ENCODE measurements at places on chromosomes 1 and 21.

DNA sequence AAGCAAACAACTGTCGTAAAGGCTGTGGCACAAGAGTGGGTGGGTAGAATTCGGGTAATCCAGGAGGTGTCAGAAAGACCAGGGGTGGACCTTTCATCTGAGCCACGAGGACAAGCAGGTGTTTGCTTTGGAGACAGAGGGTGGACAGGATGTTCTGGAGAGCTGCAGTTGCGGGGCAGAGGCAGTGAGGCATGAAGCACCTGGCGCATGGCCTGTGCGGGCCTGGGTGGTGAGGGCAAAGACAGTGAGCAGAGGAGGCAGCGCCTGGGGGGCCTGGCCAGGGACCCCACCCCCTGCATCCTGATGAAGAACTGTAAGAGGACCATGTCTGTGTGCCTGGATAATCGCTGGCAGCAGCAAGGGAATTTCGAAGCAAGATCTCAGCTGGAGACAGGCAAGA, 24.9 kb downstream of the KIF26B start:
- no peak for DNase-seq

DNA sequence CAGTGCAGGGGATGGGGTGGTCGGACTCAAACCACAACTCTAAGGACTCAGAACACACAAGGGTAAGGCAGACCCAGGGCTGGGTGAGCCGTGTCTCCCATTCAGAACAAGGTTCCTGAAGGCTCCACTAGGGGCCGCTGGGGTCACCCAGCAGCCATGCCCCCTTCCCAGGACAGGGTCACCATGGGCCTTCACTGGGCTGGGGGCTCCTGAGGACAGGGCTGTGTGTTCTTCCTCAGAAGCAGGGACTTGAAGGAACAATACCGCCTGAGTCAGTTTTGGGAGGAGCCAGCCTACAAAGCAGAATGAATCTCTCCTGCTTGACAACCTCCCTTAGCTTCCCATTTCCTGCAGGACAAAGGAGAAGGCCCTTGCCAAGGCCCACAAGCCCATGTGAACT, 15.4 kb downstream of the RIMS3 start:
- DNase-seq = no peak

GRCh38 chr1:91924146-91924545, 25.1 kb upstream of the BRDT start:
- no peak for DNase-seq

DNA sequence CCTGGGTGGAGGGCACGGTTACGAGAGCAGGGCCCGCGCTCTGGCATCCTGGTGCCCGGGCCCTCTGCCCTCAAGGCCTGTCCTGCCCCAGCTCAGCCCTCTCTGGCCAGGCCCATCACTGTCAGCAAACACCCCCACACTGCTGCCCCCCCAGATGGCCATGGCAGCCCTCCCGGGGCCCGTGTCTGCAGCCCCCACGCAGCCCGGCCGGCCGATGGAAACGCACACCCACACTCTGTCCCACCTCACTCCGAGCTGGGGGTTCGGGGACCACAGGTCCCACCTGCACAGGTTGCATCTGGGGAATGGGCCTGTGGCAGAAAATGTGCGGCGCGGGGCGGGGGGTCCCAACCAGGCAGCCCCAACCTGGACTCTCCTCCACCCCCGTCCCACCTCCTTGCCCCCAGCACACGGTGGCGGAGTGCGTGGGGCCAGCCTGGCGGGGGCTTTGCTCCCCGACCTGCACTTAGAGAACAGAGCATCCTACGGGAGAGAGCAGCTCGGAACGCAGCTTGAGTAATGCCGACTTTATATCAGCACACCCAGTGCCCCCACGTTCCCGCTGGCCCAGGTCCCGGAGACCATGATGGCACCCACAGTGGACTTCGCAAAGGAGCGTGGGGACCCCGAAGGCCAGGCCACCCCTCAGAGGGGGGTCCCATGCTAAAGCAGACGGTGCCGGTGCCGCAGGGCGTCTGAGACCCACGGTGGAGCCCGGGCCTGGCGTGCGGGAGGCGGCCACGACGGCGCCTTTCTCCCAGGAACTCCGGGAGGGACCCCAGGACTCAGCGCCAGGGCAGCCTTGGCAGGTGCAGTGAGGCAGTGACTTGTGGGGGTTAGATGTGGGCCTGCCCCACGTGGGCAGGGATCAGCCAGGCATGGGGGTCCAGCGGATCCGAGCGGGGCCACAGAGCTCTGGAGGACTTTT, 7.5 kb upstream of the RNF223 start:
- no peak for DNase-seq

- no peak for DNase-seq
Measured at GRCh38 chr1:227234998-227235405, 83.3 kb downstream of the CDC42BPA start.

DNA sequence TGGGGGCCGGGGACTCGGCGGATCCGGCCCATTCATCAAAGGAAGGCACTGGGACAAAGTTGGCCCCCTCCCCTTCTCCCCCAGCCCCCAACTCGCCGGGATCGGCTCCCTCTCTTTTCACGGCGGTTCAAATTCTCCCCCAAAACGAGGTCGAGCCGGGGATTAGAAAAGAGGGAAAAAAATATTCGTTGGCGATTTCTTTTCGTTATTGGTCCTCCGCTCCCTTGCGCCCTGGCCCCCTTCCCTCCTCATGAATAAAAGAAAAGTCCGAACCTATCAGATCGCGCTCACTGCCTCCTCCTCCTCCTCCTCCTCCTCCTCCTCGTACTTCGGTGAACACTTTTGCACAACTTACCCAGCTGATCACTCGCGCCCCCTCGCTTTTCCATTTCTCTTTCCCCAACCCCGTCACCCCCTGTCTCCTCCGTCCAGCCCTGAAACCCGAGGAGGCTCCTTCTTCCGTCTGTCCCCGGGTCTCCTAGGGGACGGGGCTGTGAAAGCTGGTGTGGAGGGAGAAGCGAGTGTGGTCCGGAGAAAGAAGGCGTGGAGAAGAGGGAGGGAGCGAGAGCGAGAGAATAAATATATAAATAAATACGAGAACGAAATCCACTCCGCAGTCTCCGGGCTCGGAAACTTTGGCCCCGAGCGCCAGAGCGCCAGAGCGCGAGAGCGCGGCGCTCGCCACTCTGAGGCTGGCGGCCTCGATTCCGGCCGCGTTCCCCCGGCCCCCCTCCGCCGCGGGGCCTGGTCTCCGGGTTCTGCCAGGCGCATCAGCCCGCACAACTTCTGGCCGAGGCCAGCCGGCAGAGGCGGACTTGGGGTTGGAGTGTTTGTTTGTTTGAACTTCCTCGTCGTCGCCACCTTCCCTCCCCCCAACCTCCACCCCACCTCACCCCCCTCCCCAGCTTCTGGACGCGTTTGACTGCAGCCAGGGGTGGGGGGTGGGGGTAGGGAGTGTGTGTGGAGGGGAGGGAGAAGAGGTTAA, at the start of gene PAX7:
TSS of gene PAX7 (plus strand) at position 336 of the 985 bp plus-strand sequence. CDS start 758 bp downstream, outside the sequence.
- DNase-seq = no peak

GRCh38 chr1:178580876-178581275, 68.0 kb downstream of the TEX35 start:
- no peak for DNase-seq

GRCh38 chr1:227897704-227898438, 49.9 kb downstream of the WNT9A start:
- DNase-seq = no peak

GRCh38 chr1:88648706-88649105, 35.4 kb upstream of the PKN2 start:
- no peak for DNase-seq

- peak; percentile 5 for DNase-seq
Measured at GRCh38 chr1:33302325-33302724, 18.6 kb downstream of the A3GALT2 start.

- DNase-seq = no peak
Measured at GRCh38 chr1:2258122-2258681, 30.1 kb downstream of the SKI start.

DNA sequence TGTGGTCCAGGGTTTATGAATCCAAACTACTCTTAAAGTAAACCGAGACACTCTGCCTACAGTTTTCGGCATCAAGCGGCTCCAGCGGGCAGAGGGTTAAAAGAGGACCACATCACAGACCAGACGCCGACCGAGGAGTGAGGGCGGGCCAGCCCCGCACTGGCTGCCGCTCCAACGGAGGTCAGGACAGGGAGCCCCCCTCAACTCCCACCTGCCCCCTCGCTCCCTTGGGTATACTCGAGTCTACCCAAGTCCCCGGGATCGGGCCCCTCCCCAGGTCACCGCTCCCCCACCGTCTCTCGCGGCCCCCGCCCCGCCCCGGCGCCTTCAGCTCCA, 312 bp downstream of the ARNT start:
- DNase-seq = no peak

- DNase-seq = no peak
Measured at GRCh38 chr1:16135501-16135900, 20.4 kb downstream of the EPHA2 start.

- DNase-seq = no peak
Measured at GRCh38 chr21:37292941-37293340, 25.8 kb upstream of the VPS26C start.

GRCh38 chr1:23563003-23563402, 3.7 kb upstream of the ID3 start:
- no peak for DNase-seq

DNA sequence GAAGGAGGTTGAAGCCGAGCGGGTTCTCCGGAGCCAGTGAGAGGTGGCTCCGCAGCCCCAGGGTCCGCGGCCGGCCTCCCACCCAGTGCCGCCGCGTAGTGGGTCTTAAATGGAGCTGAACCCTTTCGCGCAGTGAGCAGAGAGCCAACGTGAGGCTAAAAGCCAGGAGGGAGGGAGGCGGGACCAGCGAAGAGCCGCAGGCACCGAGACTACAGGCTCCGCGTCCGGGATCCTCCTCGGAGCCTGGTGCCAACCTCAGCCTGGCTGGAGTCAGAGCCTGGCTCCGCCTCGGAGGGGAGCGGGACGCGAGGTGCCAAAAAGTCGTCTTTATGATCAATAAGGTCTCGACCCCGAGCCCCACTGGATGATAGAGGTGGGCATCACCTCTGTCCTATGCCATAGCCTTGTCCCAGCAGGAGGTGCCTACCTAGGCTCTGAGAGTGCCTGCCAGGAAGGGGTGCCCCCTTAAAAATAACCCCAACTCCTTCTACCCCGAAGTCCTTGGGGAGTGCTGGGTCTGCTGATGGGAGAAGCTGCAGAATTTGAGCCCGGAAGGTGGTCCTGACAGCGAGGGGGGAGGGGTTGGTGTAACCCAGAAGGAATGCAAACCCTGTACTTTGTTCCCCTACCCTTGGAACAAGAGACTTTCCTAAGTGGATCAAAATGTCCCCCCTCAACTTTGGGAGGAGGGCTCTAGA, 1.6 kb downstream of the IGSF21 start:
- no peak for DNase-seq

- no peak for DNase-seq
Measured at GRCh38 chr1:109267743-109268300, 15.1 kb downstream of the PSRC1 start.

DNA sequence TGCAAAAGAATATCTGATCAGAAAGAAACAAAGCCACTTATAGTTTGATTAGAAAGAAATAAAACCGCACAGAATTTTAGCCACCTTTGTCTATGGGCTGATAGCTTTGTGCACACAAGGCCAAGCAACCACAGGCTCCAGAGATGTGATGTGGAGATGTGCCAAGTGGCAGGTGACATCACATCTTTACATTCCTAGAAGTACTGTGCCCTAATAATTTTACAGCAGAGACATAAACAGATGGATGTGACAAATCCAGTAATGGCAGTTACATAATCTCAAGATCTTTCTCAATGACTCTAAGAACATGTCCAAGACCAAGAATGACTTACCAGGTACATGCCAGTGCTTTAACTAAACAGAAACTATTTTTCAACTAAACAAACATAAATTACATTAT, 159.5 kb downstream of the LTN1 start:
- DNase-seq = no peak

- no peak for DNase-seq
Measured at GRCh38 chr1:162878000-162878596, 17.1 kb upstream of the CCDC190 start.

GRCh38 chr1:15761366-15762128, 3.0 kb downstream of the FBLIM1 start:
- DNase-seq = no peak

DNA sequence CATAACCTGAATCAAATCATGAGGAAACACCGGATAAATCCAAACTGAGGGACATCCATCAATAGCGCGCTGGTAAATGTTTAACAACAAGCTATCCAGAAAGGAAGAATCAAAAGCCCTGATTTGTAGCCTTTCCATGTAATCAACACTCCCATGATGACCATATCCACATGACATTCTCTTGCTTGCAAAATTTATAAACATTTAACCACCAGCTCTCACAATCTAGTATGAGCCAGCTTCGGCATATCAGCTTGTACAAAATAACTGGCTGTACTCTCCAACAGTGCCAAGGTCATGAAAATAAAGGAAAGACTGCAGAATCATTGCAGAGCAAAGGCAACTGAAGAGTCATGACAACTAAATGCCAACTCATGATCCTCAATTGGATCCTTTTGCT, 15.7 kb downstream of the HSD11B1 start:
- no peak for DNase-seq

GRCh38 chr1:2452201-2452931, 23.7 kb upstream of the PLCH2 start:
- no peak for DNase-seq

DNA sequence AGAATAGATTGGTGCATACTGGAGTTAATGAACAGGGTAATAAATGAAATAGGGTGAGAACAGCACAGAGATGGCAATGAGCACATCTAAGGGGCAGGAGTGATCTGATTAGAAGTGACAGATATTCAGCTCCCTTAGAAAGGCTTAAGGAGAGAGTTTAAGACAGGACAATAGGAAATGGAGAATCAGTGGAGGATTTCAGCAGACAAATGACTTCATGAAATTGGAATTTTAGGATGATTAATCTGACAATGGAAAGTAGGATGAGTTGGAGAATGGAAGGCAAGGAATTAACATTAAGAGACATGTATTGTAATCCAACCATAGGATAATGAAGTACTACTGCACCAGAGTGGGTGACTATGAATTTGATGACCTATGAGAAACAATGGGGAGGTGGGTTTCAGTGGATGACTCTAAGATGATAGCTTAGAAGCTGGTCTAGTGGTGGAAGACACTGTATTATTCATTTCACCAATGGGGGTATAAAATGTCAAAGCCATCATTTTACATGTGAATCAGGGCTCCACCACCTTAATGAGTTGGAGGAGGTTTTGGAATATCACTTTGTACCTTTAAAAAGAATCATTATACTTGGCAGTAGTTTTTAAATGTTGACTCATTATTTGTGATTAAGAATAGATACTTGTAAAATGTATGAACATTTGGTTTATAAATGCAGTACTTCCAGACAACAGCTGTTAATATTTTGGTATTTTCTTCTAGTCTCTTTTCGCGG, 139.1 kb downstream of the PLA2G4A start:
- no peak for DNase-seq
